Stimulated activated CD4-positive, alpha-beta T cell treated with anti-CD3 and anti-CD28 coated beads, Interleukin-1b, Interleukin-23, amount 100 ng/mL, for 1 hour (primary cell): ENCODE measurements at places on chromosomes 5 and 9.

GRCh38 chr9:76893395-76893932, 12.4 kb downstream of the PRUNE2 start:
- no peak for DNase-seq

GRCh38 chr5:110815916-110816605, 77.3 kb downstream of the SLC25A46 start:
- no peak for DNase-seq

DNA sequence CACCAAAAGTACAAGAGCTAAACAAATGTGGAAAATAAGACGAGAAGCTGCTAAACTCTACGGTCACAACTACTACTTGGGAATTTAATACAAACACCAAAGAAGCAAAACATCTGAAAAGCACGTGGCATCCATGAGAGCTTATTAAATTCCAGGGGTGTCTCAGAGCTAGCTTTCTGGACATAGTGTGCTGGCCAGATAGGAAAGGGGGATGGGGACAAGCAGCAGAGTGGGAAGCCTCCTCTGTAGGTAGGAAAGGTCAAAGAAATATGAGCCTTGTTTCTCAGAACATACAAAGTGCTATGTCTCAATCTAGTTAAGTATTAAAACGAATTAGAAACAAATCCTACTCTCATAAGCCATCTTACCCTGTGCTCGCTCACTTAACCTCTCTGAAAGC, 51.3 kb upstream of the GOLPH3 start:
- DNase-seq = no peak

GRCh38 chr5:31889001-31889561, 250.2 kb downstream of the PDZD2 start:
- no peak for DNase-seq

GRCh38 chr9:69865986-69866385, 45.4 kb downstream of the CFAP95 start:
- no peak for DNase-seq

GRCh38 chr5:157120102-157120501, 11.3 kb upstream of the HAVCR2 start:
- DNase-seq = no peak

GRCh38 chr5:123549256-123549904, 37.4 kb downstream of the CSNK1G3 start:
- no peak for DNase-seq

DNA sequence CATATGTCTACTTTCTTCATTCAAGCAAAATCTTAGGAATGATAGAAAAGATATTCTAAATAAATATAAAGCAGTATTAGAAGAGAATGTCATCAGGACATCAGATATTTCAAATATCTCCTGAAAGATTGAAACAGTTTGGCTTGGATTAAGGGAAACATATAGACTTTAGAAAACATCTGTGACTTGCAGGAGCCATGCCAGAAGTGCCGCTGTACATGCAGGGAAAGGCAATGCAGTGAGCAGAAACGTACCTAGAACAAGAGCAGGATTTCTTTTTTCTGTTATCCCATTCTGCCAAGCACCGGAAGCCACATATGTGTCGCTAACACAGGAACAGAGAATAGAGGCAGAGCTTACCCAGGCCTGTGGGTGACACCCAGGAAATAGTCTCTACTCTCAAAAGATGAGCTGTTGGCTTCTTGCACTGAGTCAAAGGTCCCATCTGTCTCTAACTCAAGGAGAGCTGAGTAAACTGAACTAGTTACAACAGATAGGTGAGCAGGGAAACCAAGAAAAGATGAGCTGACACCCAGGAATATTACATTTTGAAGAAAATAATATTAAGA, 5.8 kb downstream of the ADAMTS19 start:
- DNase-seq = no peak

DNA sequence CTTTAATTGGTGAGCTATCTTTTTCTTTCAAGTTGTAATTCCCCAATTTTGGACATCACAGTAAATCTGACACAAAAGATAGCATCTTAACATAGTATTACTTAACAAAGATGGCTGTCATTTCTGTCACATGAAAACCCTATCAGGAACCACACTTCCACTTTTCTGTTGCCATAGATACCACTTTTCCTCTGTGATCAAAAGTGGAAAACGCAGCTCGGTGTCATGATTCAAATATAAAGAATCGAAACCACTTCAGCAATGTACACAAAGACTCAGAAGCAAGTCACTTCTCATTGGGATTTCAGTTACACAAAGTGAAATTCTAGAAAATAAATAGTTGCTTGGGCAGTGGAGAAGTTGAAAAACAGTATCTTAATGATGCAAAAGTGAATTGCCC, 524.9 kb upstream of the ITGA1 start:
- no peak for DNase-seq

DNA sequence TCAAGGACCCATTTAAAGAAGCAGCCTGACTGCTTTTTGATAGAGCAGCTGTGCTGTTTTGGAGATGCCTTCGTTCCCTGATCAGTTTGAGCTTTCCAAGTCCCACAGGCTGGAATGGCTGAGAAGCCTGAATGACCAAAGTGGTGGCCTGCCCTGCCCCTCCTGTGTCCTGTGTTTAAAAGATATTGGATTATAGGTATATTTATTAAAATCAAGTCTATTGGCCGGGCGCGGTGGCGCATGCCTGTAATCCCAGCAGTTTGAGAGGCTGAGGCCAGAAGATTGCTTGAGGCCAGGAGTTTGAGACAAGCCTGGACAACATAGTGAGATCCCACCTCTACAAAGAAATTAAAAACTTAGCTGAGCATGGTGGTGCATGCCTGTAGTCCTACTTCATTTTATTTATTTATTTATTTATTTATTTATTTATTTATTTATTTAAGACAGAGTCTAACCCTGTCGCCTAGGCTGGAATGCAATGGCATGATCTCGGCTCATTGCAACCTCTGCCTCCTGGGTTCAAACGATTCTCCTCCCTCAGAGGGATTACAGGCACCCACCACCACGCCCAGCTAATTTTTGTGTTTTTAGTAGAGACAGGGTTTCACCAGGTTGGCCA, 87.7 kb downstream of the CACNA1B start:
- DNase-seq = no peak

DNA sequence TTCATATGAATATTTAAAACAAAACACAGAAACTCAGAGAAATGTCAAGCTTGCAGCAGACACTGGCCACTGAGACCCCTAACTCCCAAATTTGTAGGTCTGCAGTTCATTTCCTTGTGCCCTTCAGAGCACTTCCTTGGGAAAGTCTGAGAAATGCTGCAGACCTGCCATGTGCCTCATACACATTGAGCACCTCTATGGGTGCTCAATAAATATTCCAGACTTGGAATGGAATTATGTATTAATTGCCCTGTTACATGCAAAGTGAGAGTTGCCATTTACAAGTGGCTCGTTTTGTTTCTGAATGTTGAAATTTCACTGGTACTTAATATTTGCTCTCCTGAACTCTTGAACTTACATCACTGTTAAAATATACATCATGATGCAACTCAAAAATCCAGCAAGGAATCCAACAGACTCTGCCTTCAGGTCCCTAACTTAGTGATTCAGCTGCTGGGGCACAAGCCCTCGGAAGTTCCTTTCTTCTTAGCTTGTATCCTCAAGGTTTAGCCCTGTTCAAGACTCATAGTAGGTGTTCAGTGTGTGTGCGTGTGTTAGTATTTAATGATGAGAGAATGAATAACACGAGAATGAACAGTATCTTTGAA, 90.6 kb downstream of the PTCD2 start:
- DNase-seq = no peak

DNA sequence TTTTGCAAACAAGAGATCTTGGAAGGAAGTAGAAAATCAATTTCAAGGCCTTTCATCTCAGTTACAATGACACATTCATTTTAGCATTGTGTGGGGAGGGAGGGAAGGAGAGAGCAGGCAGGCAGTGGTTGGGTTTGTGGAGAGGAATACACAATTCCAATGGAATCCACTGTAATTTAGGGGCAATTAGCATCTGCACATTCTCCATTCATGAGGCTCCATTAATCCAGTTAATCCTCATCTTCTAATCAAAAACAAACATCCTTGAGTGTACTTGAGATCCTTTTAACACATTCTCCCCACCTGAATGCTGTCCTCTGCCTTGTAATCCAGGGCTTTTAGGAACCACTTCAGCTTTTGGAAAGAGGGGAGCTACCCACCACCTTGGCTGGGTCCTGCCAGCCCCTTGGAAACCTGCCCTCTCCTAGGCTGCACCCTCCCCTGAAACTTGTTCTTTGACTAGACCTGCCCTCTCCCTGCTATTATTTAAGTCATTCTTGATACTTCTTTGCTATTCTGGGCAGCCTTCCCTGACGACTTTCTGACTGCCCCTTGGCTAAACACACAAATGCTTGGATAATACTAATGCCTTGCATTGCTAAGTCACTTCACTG, 271.2 kb downstream of the SLIT3 start:
- DNase-seq = no peak

DNA sequence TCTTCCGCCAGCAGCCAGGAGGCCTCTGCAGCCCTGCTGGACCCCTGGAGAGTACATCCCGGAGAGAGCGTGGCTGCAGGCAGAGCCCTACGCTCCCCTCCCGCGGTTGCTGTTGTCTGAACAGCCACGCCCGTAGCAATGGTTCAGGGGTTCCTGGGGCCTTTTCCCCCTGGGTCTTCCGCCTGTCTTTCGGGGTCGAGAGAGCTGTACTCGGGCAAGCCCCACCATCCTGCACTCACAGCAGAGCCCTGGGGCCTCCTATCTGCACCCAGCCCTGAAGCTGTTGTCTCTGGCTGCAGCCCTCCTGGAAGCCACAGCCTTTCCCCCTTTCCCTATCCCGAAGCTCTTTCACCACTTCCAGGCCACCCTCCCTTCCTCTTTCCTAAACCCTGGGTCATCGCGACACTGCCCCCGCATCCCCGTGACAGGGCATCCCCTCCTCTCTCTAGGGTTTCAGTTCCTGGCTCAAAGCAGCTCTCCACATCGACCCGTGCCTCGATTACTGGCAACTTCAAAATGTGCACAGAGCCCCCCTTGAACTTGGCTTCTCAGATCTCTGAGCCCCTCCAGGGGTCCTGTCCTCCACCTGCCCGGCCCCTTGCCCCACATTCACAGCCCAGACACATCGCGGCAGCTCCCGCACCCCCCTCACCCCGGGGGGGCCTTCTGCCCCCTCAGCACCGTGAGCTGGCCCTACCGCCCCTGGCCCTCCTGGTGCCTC, 43.9 kb upstream of the CEP72 start:
- DNase-seq = no peak

- DNase-seq = no peak
These were observed 61.7 kb downstream of the HSPA4 start for GRCh38 chr5:133113331-133114061.

DNA sequence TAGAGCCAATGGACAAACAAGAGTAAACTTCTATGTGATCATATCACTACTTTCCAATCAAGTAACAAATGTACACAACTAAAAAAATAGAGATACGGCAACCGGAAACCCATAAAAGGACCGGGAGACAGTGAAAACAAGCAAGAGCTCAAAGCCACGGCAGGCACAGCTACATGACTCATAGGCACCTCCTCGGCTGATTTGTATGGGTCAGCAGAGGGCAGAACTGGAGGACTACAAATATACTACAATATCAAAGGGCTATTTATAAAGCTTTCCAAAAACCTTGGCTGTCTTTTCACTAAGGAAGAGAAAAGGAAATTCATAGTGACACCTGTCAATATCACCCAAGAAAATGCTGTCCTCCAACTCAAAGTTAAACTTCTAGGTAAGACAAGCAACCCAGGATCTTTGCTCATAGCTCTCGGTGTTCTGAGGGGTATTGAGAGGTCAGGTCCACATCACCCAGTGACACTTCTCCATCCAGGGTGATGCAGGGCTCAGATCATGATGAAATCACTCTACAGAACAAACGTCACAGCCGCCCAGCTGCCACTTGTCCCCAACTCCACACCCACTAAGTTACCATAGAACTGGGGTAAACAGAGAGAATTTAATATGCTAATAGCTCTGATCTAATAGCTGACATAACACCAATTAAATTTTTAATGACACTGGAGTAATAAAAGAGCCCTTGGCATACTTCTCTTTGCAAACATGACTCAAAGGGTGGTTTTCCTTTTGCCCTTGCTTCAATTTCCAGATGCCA, 41.3 kb downstream of the PFDN1 start:
- no peak for DNase-seq

GRCh38 chr9:121810489-121810888, 159.1 kb downstream of the DAB2IP start:
- no peak for DNase-seq

- no peak for DNase-seq
These were observed 203.4 kb downstream of the SYK start for GRCh38 chr9:91004992-91005391.

DNA sequence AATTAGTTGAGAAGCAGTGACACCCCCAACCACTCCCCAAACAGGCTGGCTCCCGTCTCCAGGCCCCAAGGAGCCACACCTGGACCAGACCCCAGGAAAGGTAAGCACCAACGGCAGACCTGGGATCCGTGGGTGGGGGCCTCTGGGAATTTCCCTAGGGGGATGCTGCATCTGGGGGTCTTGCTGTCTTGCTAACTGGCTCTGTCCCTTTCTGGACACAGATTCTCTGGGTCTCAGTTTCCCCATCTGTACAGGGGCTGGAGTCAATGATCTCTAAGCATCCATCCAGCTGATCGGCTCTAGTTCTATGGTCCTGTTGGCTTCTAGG, 27.9 kb upstream of the IL17B start:
- DNase-seq = no peak

- no peak for DNase-seq
These were observed 309.2 kb downstream of the CTNND2 start for GRCh38 chr5:11595045-11595444.

- DNase-seq = no peak
These were observed 205.6 kb downstream of the ZNF462 start for GRCh38 chr9:107068581-107068980.

DNA sequence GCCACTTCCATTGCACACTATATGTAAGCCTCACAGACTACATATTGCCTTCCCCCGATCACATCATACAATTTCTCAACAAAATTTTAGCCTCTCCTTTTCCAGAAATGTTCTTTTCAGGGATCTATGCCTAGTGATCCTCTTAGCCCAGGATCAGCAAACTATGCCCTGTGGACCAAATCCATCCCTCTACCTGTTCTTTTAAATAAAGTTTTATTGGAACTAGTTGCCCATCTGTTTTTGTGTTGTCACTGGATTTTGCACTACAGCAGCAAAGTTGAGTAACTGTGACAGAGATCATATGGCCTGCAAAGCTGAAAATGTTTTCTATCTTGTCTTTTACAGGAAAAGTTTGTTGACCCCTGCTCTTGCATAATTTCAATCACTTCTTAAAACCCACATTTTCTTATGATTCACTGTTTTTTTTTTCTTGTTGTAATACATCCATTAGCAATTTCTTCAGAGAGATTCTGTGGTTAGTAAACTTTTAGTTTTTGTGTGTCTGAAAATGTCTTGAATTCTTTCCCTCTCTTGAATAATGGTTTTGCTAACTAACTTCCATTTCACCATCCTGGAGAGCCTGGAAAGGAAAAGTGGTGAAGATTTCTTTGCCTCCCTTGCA, 7.1 kb downstream of the TXNDC8 start:
- DNase-seq = no peak

GRCh38 chr5:180670586-180671359, 21.4 kb upstream of the FLT4 start:
- peak; percentile 27 for DNase-seq

DNA sequence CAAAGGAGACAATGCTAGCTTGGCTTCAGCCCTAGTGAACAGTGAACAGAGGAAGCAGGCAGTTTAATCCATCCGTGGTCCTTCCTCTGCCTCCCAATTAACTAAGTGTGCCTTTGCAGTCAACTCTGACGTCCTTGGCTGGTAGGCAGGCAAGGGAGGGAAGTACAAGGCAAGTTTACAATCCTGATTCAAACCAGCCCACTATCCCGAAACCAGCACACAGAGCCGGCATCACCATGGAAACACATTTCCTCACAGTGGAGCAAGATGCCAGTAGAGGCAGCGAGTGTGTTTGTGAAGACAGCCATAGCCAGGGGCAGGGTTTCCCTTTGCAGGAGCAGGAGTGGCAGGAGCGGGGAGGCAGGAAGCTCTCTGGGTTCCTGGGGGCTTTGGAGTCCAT, 73.9 kb downstream of the GOLPH3 start:
- no peak for DNase-seq
